Ovary (tissue), 10 donors: ENCODE measurements at places on chromosomes 3 and 15. TPM values are rescaled to one million over a fixed set of nuclear protein-coding genes. Genes with fewer than 3 reads are reported as not detected.
A peak's percentile ranks its signal among the peaks of the same experiment; 100 is the strongest.

DNA sequence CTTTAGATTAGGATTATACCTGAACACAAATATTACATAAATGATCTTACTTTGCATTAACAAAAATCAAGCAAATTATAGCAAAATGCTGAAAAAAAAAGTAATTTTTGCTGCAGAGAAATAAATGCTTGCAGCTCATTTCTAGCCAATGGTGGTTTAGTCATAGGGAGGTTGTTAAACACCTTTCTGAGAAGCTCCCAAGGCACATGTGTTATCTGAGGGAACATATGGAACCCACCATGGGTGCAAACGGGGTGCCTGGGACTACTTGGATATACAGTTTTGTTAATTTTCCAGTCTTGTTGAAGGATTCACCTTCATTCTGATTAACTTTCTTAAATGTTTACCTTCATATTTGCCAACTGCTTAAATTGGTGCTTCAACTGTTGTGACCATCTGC is 8.9 kb upstream of the RAMAC start:
- no peaks in the 10 kb centered on the region for H3K36me3 ChIP-seq
- no peak overlapping the region for H3K27ac ChIP-seq
- no peaks in the 10 kb centered on the region for H3K4me1 ChIP-seq

MAGEL2 gene
- 1.5 TPM for total RNA-seq

RETNLB gene
- total RNA-seq = not detected

CCR3 gene
- total RNA-seq = not detected

MESP2 gene
- not detected for total RNA-seq

TRH gene
- 2.5 TPM for total RNA-seq

GRCh38 chr15:80620141-80620540 is 75.0 kb upstream of the ABHD17C start:
- no peaks in the 10 kb centered on the region for H3K36me3 ChIP-seq
- H3K27me3 ChIP-seq = no peaks in the 10 kb centered on the region
- DNase-seq = no peak
- no peak overlapping the region for H3K4me3 ChIP-seq

GRCh38 chr3:196238612-196239560 is 22.6 kb downstream of the SLC51A start:
- no peak for DNase-seq
- peaks cover 2% of the 10 kb centered on the region for H3K4me1 ChIP-seq
- no peak overlapping the region for H3K27ac ChIP-seq
- no peaks in the 10 kb centered on the region for H3K36me3 ChIP-seq

GRCh38 chr15:69606144-69606543 is 153.5 kb downstream of the RPLP1 start:
- no peak for DNase-seq
- no peaks in the 10 kb centered on the region for H3K36me3 ChIP-seq
- H3K4me1 ChIP-seq = no peaks in the 10 kb centered on the region
- H3K4me3 ChIP-seq = no peak overlapping the region
- no peaks in the 10 kb centered on the region for H3K27me3 ChIP-seq

- no peak for DNase-seq
- no peaks in the 10 kb centered on the region for H3K4me1 ChIP-seq
- H3K4me3 ChIP-seq = no peak overlapping the region
Observed at GRCh38 chr3:37832480-37832879, 29.2 kb upstream of the CTDSPL start.

DNA sequence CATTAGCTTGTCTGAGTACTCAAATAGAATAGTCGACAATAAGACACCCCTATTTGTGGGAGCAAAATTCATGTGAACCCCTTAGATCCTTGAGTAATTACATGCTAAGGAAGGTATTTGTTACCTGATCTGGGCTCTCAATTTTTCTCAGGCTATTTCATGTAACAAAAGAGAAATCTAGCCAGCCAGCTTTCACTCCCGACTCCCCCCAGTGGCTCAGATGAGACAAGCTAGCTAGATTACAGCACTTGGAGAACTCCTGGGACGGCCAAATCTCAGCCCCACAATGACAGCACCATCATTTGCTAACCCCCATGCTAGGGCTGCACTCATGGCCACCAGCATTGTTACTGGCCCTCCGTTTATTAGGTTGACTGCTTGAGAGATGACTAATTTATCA is 41.3 kb downstream of the GLDN start:
- H3K36me3 ChIP-seq = no peaks in the 10 kb centered on the region
- H3K27me3 ChIP-seq = no peaks in the 10 kb centered on the region
- no peak overlapping the region for H3K4me3 ChIP-seq
- no peak for DNase-seq
- H3K27ac ChIP-seq = no peak overlapping the region
- H3K4me1 ChIP-seq = no peaks in the 10 kb centered on the region

GRCh38 chr3:11601446-11602238 is 42.1 kb downstream of the VGLL4 start:
- H3K27me3 ChIP-seq = no peaks in the 10 kb centered on the region
- H3K36me3 ChIP-seq = no peaks in the 10 kb centered on the region
- DNase-seq = no peak
- H3K27ac ChIP-seq = peak overlapping the region; percentile 50
- H3K4me3 ChIP-seq = no peak overlapping the region
- H3K4me1 ChIP-seq = peaks cover 41% of the 10 kb centered on the region

DNA sequence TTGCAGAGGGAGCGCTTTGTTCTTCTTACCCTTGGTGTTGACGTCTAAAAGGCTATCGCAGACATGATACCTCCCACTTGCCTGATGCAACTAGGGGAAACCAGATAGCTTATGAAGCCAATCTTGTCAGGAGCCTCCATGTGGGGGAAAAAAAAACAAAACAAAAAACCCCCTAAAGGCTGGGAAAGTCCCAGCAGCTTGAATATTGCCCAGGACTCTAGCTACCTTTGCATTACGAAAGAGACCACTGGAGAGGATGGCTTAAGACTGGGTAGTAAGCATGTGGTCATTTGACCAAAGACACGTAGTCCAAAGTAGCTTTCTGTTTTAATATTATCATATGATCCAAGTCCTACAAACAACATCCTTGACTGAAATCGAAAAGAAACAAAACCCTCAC is 120.7 kb upstream of the WNT5A start:
- H3K36me3 ChIP-seq = no peaks in the 10 kb centered on the region
- no peaks in the 10 kb centered on the region for H3K4me1 ChIP-seq
- no peak overlapping the region for H3K4me3 ChIP-seq
- no peaks in the 10 kb centered on the region for H3K27me3 ChIP-seq
- DNase-seq = no peak
- H3K27ac ChIP-seq = no peak overlapping the region

AADACL2 gene
- not detected for total RNA-seq

DNA sequence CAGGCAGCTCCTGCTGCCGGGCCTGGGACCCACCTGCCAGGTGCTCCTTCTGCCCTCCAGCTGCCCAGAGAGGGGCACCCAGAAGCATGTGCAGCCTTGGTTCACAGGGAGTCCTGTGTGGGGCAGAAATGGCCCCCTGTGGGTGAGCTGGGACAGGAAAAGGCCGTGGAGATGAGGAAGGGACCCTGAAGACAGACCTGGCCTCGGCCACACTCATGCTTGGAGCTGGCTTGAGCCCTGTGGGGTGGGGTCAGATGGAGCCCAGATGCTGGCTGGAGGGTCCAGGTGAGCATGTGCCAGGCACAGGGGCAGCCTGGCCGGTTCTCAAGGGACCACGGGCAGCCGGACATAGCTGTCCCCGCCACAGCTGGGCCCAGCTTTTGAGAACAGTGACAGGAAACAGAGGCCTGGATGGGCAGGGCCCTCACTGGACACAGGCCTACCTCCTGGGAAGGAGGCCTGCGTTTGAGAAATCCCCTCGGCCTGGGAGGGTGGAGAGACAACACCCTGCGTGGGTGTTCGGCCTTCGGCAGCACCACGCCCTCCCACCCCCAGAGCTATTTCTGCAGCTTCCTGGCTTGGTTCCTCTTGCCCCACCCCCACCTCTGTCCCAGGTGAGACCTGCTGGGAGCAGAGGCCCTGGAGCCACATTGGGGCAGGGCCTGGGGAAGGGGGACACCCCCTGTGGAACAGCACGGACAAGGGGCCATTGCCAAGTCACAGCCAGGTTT is 132.6 kb upstream of the MEF2A start:
- no peaks in the 10 kb centered on the region for H3K36me3 ChIP-seq
- no peak overlapping the region for H3K4me3 ChIP-seq
- DNase-seq = peak; percentile 29
- no peak overlapping the region for H3K27ac ChIP-seq

PLA2G4E gene
- not detected for total RNA-seq

DNA sequence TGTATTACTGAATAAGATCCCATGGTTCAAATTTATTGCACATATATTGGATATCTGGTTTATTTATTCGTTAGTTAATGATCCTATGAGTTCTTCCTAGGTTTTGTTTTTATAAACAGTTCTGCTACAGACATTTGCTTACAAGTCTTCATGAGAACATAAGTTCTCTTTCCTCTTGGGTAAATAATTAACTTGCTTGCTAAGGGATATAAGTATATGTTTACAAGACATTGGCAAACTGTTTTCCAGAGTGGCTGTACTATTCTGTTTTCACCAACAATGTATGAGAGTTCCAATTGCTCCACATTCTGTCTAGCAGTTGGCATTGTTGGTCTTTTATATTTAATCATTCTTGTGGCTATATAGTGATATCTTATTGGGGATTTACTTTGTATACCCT is 341.8 kb upstream of the GBE1 start:
- H3K27ac ChIP-seq = no peak overlapping the region
- H3K27me3 ChIP-seq = no peaks in the 10 kb centered on the region
- no peaks in the 10 kb centered on the region for H3K36me3 ChIP-seq
- DNase-seq = no peak
- no peaks in the 10 kb centered on the region for H3K4me1 ChIP-seq
- no peak overlapping the region for H3K4me3 ChIP-seq
